NCI-H1930 (cell line): ENCODE measurements at places on chromosomes 4 and X.

DNA sequence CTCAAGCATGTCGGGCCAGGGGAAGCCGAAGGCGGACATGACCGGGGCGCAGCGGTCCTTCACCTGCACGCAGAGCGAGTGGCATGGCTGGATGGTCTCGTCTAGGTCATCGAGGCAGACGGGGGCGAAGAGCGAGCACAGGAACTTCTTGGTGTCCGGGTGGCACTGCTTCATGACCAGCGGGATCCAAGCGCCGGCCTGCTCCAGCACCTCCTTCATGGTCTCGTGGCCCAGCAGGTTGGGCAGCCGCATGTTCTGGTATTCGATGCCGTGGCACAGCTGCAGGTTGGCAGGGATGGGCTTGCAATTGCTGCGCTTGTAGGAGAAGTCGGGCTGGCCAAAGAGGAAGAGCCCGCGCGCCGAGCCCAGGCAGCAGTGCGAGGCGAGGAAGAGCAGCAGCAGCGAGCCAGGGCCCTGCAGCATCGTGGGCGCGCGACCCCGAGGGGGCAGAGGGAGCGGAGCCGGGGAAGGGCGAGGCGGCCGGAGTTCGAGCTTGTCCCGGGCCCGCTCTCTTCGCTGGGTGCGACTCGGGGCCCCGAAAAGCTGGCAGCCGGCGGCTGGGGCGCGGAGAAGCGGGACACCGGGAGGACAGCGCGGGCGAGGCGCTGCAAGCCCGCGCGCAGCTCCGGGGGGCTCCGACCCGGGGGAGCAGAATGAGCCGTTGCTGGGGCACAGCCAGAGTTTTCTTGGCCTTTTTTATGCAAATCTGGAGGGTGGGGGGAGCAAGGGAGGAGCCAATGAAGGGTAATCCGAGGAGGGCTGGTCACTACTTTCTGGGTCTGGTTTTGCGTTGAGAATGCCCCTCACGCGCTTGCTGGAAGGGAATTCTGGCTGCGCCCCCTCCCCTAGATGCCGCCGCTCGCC, at the start of gene SFRP2:
SFRP2 (minus strand) TSS at position 671 of the 864 bp plus-strand sequence; CDS start at position 423, 248 bp downstream.
- DNase-seq, result no peak

- DNase-seq, result no peak
Measured at GRCh38 chr4:94115687-94116086, 92.0 kb upstream of the SMARCAD1 start.

DNA sequence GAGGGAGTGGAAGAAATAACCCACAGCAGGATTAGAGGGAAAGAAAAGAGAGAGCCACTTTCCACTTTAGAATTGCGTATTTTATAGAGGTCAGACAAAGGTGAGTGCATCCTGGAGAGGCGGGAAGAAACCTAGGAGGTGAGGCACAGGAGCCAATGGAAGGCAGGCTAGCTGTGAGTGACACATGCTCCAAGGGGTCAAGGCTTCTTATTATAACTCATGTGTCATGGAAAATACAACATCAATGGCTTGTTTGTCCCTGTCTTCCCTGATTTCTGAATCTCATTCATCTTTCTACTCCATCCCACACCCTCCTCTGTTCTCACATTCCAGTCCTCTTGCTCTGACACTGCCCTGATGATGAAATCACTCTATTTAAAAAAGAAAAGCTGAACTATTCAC, 14.4 kb downstream of the ANXA3 start:
- no peak for DNase-seq

GRCh38 chrX:63050225-63050624, 300.9 kb downstream of the SPIN4 start:
- no peak for DNase-seq

DNA sequence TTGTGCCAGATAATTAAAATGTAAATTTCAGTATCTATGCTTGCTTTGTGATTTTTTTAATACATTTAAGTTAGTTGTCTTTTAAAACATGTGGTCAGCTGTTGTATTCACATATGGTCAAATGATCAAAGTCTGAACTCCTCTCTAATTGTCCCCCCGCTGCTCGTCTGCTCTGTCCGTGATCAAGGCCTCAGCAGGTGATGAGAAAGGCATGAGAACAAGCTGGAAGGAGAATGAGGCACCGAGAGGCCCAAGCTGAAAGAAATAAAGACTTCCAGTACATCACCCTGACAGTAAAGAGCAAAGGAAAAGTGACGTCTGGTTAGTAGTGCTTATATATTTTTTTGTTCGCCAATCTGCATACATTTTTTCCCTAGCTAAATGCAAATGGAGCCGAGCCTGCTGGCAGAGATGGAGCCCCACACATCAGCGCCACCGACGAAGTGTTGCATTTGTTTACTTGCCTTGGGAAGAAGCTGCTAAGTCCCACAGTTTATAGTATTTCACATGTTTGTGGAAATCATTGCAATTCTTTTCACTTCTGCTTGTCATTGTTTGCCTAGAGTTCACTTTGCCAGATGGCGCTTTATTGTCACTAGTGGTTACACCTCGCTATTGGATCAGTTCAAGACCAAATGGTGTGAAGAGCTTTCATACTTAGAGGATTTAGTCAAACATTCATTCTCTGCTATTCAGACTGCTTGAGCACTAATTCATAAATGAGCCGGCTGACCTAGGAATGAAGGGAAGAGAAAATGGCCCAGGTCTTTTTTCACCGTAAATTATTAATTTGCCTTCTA, 181.5 kb downstream of the ZIC3 start:
- DNase-seq, result peak; percentile 25
